Aorta (tissue), 5 donors: ENCODE measurements at places on chromosomes 7 and 10. TPM values are rescaled to one million over a fixed set of nuclear protein-coding genes. Genes with fewer than 3 reads are reported as not detected.
A peak's percentile ranks its signal among the peaks of the same experiment; 100 is the strongest.

The SORCS1 gene
- total RNA-seq = 3.8 TPM

DNA sequence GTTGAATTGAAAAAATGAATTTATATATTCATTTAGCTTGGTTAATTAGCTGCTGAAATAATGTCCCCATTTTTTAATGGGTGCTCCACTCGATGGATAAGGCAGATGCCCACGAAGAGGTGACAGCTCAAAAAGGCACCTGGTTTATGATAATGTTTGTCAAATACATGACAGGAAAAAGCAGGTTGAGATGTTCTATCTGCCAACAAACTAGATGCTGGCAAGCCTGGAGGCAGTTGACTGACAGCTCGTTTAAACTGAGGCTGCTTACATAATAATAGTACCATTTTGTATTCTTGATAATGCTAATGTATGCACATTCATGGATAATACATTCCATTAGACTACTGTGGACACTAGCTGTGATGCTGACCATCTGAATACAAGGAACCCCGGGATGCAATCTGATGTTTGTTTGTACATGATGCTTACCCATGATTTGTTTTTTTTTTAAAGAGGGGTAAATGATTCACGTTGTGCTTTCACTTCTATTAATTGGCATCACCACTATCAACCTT is 69.0 kb upstream of the GPR158 start:
- no peaks in the 10 kb centered on the region for H3K36me3 ChIP-seq
- H3K27me3 ChIP-seq = no peaks in the 10 kb centered on the region
- no peak for DNase-seq
- no peak overlapping the region for H3K27ac ChIP-seq
- no peak overlapping the region for H3K4me3 ChIP-seq
- no peaks in the 10 kb centered on the region for H3K4me1 ChIP-seq

DNA sequence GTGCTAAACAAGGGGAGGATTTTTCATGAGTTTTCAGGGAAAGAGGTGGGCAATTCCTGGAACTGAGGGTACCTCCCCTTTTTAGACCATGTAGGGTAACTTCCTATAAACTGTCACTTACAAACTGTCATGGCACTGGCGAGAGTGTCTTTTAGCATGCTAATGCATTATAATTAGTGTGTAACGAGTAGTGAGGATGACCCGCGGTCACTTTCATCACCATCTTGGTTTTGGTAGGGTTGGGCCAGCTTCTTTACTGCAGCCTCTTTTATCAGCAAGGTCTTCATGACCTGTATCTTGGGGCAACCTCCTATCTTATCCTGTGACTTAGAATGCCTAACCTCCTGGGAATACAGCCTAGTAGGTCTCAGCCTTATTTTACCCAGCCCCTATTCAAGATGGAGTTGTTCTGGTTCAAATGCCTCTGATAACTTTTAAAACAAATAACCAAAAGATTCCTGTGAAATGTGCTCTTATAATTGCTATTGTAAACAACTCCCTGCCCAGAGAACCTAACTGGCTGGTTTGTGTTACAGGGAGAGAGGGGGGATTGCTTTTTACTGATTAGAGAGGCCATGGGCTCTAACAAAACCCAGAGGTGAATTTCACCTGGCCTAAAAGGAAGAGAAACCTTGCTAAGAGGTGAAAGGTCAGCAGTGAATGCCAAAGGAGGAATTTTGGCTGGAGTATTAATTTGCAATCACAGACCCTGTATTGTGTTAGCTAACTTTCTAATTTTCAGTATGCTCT is 64.3 kb downstream of the EEPD1 start:
- H3K36me3 ChIP-seq = no peaks in the 10 kb centered on the region
- no peak for DNase-seq
- H3K27me3 ChIP-seq = no peaks in the 10 kb centered on the region
- no peak overlapping the region for H3K4me3 ChIP-seq

DNA sequence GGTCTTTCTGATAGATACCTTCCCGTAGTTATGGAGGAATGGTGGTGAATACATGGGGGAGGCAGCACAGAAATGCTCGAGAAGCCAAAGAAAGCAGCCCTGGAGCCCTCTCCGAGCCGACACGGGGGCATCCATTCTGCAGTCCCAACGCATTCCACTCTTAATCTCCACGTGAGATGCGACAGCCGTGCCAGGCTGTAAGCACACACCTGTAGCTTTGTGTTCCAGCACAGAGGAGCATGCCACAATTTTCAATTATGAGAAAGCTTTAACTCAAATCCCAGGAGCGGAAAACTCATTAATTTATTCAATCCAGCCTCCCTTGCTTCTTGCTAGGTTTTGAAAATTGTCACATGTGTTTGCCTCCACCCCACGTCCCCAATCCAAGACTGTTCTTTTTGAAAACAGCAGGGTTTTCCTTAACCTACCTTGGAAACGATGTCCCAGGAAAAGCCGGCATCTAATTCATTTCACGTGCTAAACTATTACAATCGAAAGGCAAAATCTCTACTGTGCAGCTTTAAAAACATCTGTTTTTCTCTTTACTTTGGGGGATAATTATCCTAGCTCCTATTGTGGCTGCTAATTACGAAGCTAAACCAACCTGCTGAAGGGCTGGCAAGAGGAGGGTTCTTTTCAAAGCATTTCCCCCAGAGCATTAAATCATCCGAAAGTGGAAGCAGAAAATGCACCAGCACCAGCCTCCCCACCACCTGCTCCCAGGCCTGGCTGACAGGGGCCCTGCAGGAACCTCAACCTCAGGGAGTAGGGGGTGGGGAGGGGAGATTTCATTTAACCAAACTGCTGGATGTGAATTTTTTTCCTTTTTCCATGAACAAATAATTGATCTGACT is 56.0 kb upstream of the CHST15 start:
- no peaks in the 10 kb centered on the region for H3K36me3 ChIP-seq
- no peaks in the 10 kb centered on the region for H3K27me3 ChIP-seq
- no peak for DNase-seq
- no peak overlapping the region for H3K4me3 ChIP-seq
- no peak overlapping the region for H3K27ac ChIP-seq
- no peaks in the 10 kb centered on the region for H3K4me1 ChIP-seq

DNA sequence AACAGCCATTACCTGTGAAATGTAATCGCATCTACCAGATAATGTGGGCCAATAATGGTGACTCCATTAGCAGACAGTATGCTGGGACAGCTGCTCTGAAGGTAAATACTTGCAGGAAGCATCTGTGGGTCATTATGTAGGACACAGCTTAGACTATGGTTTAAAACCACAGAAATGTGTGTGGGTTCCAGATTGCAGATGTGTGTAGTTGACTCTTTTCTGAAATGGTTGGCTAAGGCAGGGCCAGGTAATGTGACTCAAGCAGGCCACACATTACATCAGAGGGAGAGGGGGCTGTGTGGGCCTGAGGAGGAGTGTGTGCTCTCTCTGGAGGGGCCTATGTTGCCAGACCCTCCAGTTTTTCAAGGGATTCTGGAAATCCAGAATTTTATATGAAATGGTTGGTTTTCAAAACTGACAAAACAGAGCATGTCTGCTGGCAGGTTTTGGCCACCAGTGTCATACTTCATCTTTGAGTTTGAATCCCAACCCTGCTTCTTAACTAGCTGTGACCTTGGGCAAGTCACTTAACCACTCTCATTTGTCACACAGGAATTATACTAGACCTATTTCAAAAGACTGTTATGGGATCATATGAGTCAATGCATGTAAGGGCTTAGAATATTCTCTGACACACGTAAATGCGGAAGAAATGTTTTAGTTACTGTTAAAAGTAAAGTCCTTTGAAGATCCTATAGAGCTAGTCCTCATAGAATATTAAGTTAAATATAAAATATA is 64.5 kb downstream of the MCMBP start:
- DNase-seq = no peak
- no peaks in the 10 kb centered on the region for H3K27me3 ChIP-seq
- H3K4me1 ChIP-seq = no peaks in the 10 kb centered on the region
- H3K4me3 ChIP-seq = no peak overlapping the region
- no peak overlapping the region for H3K27ac ChIP-seq

DNA sequence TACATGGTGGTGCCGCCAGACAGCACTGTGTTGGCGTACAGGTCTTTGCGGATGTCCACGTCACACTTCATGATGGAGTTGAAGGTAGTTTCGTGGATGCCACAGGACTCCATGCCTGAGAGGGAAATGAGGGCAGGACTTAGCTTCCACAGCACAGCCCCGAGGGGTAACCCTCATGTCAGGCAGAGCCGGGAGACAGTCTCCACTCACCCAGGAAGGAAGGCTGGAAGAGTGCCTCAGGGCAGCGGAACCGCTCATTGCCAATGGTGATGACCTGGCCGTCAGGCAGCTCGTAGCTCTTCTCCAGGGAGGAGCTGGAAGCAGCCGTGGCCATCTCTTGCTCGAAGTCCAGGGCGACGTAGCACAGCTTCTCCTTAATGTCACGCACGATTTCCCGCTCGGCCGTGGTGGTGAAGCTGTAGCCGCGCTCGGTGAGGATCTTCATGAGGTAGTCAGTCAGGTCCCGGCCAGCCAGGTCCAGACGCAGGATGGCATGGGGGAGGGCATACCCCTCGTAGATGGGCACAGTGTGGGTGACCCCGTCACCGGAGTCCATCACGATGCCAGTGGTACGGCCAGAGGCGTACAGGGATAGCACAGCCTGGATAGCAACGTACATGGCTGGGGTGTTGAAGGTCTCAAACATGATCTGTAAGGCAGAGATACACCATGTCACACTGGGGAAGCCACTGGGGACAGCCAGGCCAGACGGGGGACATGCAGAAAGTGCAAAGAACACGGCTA is 104.6 kb upstream of the TNRC18 start:
- peak; percentile 65 for DNase-seq
- H3K36me3 ChIP-seq = peaks cover 6% of the 10 kb centered on the region
- H3K4me3 ChIP-seq = peak overlapping the region; percentile 96
- no peak overlapping the region for H3K27ac ChIP-seq
- no peaks in the 10 kb centered on the region for H3K27me3 ChIP-seq

DNA sequence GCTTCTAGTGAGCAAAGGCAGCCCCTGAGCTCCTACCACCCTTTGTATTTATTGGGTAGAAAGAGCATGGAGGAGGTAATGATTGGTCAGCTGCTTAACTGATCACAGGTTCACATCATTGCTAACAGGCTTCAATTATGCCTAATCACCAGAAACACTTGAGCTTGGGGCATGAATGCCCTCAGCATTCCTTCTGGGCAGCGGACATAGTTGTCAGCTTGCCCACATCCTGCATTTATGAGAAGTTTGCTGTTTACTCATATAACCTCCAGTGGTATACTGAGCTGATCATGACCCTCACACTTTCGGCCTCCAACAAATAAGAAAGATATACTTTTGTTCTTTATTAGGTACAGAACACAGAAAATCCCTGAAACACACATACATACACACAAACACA is 140.3 kb upstream of the ODAD2 start:
- H3K36me3 ChIP-seq = no peaks in the 10 kb centered on the region
- H3K4me3 ChIP-seq = no peak overlapping the region
- H3K4me1 ChIP-seq = peaks cover 2% of the 10 kb centered on the region
- DNase-seq = no peak
- no peak overlapping the region for H3K27ac ChIP-seq
- no peaks in the 10 kb centered on the region for H3K27me3 ChIP-seq

GRCh38 chr10:67816719-67817118 is 21.3 kb downstream of the DNAJC12 start:
- H3K27me3 ChIP-seq = no peaks in the 10 kb centered on the region
- no peaks in the 10 kb centered on the region for H3K4me1 ChIP-seq
- no peak overlapping the region for H3K27ac ChIP-seq
- no peak overlapping the region for H3K4me3 ChIP-seq

The ARL4A gene
- total RNA-seq = 21.9 TPM

The C10orf120 gene
- not detected for total RNA-seq

GRCh38 chr10:86711513-86712316 is 43.4 kb downstream of the LDB3 start:
- peak; percentile 67 for DNase-seq
- no peaks in the 10 kb centered on the region for H3K4me1 ChIP-seq
- no peaks in the 10 kb centered on the region for H3K27me3 ChIP-seq
- H3K27ac ChIP-seq = peak overlapping the region; percentile 82
- H3K4me3 ChIP-seq = peak overlapping the region; percentile 91

GRCh38 chr7:41504214-41504980 is 198.5 kb downstream of the INHBA start:
- no peaks in the 10 kb centered on the region for H3K36me3 ChIP-seq
- H3K4me1 ChIP-seq = no peaks in the 10 kb centered on the region
- no peaks in the 10 kb centered on the region for H3K27me3 ChIP-seq
- H3K27ac ChIP-seq = no peak overlapping the region
- H3K4me3 ChIP-seq = no peak overlapping the region

DNA sequence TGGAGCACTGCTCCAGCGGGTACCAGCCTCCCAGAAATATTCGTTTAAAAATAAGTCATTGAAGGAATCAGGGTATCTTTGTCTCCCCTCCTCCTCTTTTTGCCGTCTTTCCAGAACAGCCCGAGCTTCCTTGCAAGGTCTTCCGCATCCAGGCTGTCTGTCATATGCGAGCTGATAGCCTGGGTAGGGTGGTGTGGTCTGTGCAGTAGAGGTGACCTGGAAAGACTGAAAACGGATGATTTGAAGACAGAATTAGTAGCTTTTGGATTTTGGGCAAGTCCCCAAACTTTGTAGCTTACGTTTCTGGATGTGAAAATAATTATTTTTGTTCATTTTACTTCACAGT is 480 bp downstream of the VPS50 start:
- DNase-seq = no peak
- H3K4me3 ChIP-seq = peak overlapping the region; percentile 65
- H3K27ac ChIP-seq = no peak overlapping the region
- H3K36me3 ChIP-seq = no peaks in the 10 kb centered on the region
- H3K4me1 ChIP-seq = peaks cover 3% of the 10 kb centered on the region

DNA sequence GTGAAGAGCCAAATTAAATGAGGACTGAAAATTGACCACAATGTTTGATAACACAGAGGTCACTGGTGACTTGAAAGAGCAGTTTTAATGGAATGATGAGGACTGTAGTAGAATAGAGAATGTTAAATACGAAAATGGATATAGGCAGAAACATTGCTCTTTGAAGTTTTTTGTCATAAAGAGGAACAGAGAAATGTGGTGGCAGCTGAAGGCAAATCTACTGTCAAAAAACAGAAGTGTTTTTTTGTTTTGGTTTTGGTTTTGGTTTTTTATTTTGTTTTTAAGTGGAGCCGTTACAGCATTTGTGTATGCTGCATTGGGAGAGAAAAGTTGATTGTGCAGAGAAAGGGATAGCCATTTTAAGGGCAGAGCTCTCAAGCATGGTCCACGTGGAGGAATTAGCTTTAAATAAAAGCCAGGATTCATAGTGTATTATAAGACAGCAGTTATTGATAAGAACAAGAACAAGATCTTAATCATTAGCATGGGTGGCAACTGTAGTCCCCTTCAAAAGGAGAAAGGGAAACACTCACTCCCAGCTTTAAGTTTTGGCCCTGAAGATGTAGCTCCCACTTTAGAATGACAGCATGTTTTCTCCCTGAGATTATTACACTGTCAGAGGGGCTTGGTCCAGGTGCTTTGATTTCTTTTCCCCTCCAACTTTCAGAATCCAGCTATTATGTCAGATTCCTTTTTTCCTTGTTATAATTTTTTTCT is 156.7 kb upstream of the BET1 start:
- no peaks in the 10 kb centered on the region for H3K36me3 ChIP-seq
- H3K27ac ChIP-seq = no peak overlapping the region
- no peaks in the 10 kb centered on the region for H3K27me3 ChIP-seq
- H3K4me1 ChIP-seq = no peaks in the 10 kb centered on the region
- no peak overlapping the region for H3K4me3 ChIP-seq
- DNase-seq = no peak

GRCh38 chr7:101598986-101599771 is 29.9 kb downstream of the MYL10 start:
- H3K36me3 ChIP-seq = no peaks in the 10 kb centered on the region
- no peaks in the 10 kb centered on the region for H3K27me3 ChIP-seq
- no peak overlapping the region for H3K4me3 ChIP-seq
- peak; percentile 72 for DNase-seq

GRCh38 chr10:93106631-93107072 is 33.0 kb downstream of the CYP26A1 start:
- H3K36me3 ChIP-seq = no peaks in the 10 kb centered on the region
- H3K27ac ChIP-seq = no peak overlapping the region
- H3K27me3 ChIP-seq = no peaks in the 10 kb centered on the region
- H3K4me1 ChIP-seq = no peaks in the 10 kb centered on the region
- no peak for DNase-seq
- no peak overlapping the region for H3K4me3 ChIP-seq

The ANKIB1 gene
- total RNA-seq = 75.1 TPM
